ENCODE measurements at places on chromosomes 4 and X.

DNA sequence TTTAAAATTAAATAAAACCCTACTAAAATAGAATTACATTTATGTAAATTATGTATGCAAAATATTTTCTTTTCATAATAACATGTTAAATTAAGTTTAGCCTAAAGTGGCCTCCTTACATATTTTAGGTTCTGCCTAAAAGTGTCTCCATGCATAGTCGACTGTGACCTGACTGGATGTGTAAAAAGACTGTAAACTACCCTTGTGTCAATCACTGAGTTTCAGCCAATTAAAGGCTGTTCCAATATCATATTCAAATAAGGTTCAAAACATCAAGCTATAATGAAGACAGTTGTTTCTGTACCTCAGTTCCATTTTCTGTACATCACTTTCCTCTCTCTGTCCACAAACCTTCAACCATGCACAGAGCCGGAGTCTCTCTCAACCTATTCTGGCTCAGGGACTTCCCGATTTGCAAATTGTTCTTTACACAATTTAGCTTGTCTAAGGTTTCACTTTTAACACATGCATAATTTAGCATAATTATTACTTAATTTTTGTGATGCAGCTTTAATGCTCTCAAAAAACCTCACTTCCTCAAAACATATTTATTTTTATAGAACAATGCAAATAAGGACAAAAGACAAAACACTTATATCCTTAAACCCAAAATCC is 60.1 kb downstream of the SH3RF1 start:
- DNase-seq = no peak

- DNase-seq = no peak
These were observed 61.1 kb upstream of the C1QTNF7 start for GRCh38 chr4:15366721-15367120.

DNA sequence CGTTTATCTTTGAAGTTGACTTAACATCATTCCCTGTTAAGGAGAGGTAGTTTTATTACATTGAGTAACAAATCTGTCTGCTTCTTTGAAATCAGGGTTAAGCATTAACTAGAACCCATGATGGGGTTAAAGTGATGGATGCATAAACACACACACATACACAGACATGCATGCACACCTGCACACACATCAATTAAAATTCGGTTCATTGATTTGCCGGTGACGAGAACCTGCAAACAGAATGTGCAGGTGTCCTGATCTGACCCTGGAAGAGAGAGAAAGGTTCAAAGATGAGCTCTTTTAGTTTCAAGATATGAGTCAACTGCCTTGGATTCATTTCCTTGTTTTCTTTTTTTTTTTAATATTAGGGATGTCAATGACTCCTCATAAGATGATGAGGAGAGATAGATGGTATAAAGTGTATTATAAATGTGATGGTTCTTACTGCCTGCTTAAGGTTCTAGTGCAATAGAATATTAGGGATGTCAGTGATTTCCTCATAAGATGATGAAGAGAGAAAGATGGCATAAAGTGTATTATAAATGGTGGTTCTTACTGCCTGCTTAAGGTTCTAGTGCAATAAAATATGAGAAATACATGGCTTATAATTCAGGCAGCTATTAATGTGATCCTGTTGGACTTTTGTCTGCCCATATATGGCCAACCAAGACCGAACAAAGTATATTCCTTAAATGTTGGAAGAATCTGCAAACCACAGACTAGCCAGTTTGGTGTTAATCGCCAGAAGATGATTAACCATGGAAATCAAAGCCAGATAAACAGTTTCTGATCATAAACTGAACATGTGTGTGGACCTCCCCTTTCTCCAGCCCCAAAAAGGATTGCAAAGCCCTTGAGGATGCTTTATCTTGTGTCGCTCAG is 14.1 kb upstream of the CD99 start:
- no peak for DNase-seq

- no peak for DNase-seq
These were observed 20.4 kb upstream of the TENM3 start for GRCh38 chr4:182222766-182223165.

GRCh38 chr4:89837385-89837992 is 528 bp upstream of the SNCA start:
- no peak for DNase-seq

DNA sequence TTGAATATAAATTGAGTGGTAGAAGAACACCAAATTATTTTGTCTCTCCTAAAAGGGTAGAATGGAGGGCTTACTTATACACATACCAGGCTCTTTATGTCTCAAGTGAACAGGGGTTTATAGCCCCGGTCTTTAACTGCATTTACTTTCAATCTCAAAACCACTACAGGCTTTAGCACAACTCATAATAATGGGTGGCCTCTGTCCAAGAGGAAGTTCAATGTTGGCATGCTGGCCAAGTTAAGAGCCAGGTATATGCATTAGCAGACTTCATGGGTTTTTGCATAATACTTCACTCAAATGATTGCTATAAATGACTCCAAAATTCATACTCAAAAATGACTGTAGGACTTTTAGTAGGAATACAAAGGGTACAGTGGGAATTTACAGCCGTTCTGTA is 118.5 kb upstream of the OTUD4 start:
- no peak for DNase-seq

- no peak for DNase-seq
These were observed 5.5 kb downstream of the ARHGAP36 start for GRCh38 chrX:131063613-131064012.

DNA sequence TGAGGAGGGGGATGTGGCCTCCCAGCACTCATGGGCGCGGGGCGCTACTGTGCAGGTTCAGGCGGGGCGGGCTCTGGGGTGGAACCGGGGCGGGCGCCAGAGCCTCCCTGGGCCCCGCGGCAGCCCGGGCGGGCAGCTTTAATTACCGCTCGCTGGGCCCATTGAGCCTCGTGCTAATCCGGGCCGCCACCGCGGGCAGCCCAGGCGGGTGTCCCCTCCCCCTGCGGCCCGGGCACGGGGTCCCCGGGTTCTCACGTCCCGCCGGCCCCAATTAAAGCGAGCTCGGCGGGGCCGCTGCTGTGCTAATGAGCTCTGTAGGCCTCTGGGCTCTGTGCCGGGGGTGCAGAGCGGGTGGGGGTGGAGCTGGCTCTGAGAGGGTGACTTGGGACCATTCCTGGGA is 22.8 kb upstream of the FGFR3 start:
- DNase-seq = no peak

GRCh38 chrX:123884809-123885408 is 25.1 kb downstream of the XIAP start:
- peak; percentile 16 for DNase-seq

- DNase-seq = no peak
These were observed 59.7 kb upstream of the MTM1 start for GRCh38 chrX:150508451-150509367.

DNA sequence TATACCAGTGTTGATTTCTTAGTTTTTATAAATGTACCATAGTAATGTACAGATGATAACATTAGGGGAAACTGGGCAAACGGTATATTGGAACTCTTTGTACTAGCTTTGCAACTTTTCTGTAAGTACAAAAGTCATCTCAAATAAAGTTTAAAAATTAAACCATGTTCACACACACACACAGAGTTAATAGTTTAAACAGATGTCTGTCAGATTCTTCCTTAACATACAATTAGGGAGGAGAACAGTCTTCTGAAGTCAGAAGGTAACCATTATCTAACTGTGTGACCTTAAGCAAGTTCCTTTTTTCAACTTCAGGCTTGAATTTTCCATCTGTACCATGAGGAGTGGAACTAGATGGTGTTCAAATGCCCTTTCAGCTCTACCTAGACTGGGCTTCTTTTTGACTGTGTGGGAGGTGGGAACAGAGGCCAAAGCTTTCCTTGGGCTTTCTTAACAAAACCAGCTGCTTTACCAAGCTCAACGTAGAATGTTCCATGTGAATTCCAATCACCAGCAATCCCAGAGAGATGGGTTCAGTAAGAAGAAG is 127.8 kb downstream of the NEXMIF start:
- DNase-seq = no peak

- no peak for DNase-seq
These were observed 1222.9 kb upstream of the PRKX start for GRCh38 chrX:4936315-4936714.

GRCh38 chr4:8646296-8647093 is 53.9 kb downstream of the CPZ start:
- DNase-seq = no peak

DNA sequence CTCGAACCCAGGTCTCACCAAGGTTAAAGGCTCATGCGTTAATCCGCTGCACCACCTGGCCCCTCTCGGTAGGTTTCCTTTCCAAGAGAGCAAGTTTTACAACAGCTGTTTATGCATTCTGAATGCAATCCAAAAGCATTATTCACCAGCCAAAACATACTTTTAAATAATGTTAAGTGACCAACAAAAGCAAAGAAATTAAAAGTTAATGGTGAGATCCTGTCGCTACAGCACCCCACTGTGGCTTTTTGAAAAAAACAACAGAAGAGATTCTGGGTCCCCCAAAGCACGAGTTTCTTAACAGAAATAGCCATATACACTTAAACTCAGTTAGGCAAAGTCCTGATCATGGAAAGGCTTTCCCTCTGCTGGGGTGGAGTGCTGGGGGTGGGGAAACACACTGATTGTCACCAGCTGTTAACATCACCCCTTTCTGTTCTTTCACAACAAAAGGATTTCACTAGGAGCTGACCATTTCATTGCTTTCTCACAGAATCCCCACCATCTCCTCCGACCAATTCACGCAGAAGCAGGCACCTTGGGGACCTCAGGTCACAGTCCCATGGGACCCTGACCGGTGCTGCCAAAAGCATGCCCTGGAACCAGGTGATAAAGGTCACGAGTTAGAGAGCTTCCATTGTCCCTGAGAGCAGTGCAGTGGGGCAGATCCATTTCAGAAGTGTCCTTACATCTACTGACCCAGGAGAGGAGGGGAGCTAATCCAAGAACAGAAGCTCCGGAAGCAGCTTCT is 51.2 kb downstream of the ZNF827 start:
- DNase-seq = no peak

DNA sequence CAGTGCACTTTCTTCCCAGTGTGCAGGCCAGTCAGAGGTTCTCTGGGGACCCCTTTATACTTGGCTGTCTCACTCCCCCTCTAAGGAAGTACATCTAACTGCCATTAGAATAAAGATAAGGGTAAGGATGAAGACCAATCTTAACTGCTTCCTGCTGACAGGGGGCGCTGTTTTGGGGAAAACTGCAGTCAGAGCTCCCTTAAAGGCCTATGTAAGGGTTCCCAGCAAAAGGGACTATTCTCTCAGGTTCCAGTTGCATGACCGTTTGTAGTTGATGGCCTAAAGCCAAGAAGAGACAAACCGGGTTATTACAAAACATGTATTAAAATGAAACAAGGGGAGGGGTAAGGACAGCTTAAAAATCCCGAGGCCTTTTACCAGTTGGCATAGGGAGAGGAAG is 115.6 kb upstream of the SPIN4 start:
- DNase-seq = no peak

- no peak for DNase-seq
These were observed 39.8 kb downstream of the ANXA3 start for GRCh38 chr4:78591404-78591803.

DNA sequence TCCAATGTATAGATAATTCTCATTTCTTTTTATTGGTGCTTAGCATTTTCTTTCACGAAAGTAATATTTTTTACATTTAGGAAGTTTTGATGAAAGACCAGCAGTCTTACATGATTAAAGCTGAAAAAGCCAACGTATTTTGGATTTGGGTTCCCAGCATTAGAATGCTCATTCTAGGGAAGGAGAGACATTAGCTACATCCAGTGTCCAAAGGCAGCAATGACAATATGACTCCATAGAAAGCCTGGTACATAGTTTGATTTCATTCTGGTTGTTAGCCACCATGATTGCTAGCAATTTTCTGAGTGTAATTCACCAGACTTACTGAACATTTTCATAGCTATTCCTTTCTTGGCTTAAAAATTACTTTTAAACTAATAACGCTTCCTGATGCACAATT is 1397.5 kb downstream of the PCDH7 start:
- no peak for DNase-seq

DNA sequence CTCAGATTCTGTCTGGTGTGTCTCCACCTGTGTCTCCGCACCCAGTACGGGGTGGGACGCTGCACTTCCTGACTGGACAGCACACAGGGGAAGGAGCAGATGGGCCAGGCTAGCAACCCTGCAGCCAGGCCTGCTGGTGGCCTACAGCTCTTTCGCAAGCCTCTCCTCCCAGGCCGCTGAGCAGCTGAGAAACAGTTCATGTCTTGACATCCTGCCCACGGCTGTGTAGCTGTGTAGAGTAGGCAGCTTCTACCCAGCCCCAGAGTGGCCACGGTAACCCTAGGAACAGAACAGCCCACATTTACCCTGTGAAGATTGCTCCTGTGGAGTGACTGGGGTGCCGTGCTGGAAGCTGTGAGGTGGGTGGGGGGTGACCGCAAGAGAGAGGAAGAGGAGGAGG is 38.9 kb downstream of the CCNQ start:
- no peak for DNase-seq

DNA sequence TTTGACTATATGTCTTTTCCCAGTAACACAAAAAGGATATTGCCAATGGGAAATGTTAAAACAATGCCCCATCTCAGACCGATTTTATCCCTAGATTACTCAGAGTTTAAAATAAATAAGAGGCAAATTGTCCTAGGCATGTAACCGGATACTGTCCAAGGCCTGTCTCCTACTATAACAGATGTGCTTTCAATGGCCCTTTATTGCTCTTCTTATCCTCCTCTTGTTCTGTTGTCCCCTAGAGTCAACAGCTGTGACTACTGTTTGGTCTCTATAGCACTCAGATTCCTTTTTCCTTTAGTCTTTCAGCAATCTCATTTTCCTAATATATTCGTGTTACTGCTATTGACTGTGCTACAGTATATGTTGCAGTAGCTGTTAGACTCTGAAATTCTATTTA is 66.8 kb upstream of the PLS3 start:
- DNase-seq = no peak

DNA sequence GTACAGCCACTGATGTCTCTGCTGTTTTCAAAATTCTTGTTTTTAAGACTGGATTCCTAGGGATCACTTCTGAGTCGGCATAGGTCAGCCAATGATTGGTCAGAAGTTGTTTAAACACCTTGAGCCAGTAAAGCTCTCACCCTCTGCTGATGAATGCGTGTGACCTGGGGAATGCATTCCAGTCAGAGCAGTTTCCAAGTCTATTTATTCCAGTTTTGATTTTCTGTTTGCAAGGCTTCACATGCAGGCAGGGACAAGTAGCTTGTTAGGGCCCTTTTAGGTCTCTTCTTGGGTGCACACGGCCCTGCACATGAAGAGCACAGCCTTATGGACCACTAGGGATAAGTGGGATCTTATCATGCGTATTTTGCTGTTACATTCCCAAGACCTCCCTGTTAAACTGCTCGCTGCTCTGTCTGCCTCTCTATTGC is 47.0 kb downstream of the KLHL15 start:
- DNase-seq = no peak

- DNase-seq = no peak
These were observed 191.6 kb downstream of the VEGFC start for GRCh38 chr4:176601124-176601523.

GRCh38 chrX:135740681-135741149 is 27.3 kb downstream of the CT45A1 start:
- peak; percentile 21 for DNase-seq
